Stimulated activated CD8-positive, alpha-beta memory T cell treated with anti-CD3 and anti-CD28 coated beads, Interleukin-7, amount 100 ng/mL, for 1 hour (primary cell): ENCODE measurements at places on chromosomes 2 and 18.

DNA sequence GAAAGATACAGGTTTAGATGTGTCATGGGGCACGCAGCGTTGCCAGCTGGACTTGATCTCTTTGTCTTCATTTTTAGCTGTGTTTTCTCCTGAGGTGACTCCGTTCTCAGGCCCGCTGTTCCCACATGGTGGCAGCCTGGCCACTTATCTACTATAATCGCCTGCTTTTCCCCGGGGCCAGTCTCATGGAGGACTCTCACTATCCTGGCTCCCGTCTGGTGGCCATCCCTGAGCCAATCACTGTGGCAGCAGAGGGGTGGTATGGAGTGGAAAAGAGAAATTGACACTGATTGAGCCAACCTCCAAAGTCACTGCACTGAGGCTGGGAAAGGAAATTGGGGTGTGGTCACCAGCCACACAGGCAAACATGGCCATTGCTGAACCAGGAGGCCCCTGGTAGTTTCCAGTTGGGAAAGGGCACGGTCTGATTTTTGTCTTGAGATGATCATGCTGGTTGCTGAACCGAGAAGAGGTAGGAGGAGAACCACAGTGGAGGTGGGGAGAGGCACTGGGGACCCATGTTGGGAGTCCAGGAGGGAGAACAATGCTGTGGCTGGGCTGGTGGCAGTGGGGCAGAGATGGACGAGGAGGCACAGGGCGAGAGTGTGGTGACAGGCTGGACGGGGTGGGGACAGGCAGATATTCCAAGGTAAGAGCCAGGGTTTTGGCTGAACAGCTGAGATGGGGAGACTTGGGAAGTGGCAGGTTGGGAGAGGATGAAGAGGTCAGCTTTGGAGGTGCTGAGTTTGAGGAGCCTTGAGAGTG, 45.6 kb downstream of the KCNIP3 start:
- no peak for DNase-seq

DNA sequence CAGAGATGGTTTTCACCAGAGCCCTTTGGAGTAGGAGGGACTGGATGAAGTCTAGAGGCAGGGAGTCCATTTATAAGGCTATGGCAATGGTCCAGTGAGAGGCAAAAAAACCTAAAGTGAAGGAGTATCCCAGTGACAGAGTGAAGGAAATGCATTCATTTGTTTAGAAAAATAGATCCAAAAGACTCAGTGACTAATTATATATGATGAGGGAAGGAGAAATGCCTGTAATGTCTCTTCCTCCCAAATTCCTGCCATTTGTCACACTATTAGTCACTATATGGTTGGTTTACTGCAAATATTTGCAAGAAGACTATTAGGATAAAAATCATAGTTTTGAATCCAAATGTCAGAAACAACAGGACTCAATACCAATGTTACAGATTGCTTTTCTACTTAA, 104.2 kb downstream of the ZNF521 start:
- no peak for DNase-seq

DNA sequence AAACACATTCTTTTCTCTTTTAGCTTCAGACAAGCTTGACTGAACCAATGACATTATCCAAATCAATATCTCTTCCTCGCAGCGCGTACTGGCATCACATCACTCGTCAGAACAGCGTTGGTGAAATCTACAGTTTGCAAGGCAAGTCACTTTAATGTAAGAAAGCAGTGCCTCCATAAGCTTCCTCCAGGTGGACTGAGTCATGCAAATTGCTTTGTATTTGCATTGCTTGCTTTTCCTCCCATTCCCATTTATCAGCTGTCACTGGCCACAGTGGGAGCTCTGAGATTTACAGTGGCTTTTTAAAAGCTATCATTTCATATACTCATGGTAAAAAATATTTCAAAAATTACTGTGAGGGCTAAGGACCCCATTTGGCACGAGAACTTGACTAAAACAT, 189.9 kb downstream of the CD226 start:
- no peak for DNase-seq

DNA sequence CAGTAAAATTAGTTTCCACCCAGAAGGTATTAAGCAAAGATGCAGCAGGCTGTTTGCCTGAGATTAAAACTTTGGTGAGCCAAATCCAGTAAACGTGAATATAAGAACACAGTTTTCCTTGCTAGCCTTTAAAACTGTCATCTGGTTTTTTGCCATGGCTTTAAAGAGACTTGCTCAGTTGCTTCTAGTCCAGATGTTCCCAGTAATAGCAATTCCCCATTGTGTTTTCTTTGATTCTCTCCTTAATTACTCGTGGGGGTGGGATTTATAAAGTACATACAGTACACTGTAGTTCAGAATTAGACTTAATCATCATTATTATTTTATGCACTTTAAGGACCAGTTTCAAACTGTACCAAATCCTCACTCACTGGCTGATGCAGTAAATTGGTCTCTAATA, 303.5 kb upstream of the ZNF804A start:
- no peak for DNase-seq

DNA sequence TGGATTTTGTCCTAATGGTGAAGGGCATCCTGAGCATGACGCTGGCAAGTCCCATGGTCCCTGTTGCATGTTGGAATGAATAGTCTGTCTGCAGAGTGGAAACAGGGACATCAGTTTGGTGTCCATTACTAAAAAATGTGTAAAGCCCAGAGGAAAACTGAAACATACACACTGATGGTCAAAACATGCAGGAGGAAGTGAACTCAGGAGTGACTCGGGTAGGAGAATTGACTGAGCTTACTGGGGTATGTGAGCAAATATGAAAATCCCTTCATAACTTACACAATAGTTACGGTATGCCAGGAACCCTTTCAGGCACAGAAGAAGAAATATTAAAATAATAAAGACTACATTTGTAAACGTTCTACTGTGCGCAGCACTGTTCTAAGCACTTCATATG, 5.6 kb upstream of the SOX11 start:
- DNase-seq = no peak
